ENCODE measurements at places on chromosomes 2 and 18. TPM values are rescaled to one million over a fixed set of nuclear protein-coding genes. Genes with fewer than 3 reads are reported as not detected.
A peak's percentile ranks its signal among the peaks of the same experiment; 100 is the strongest.

GRCh38 chr18:7096838-7097237 lies 20.8 kb downstream of the LAMA1 start:
- no peak for DNase-seq

DNA sequence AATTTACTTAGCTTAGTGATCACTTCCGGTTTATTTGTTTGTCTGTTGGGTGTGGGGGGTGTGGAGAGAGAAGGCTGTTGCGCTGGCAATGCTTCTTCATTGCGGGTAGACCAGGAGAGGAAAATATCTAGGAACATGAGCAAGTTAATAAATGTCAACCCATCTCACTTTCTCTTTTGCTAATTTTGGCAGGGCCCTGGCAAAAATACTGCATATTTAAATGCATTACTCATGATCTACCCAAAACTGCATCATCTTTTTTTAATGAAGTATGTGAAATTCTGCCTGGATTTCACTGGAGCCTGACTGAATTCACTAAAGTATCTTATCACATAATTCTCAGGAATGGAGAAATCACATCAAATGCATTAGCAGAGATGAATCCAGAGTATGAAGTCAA lies 1131.0 kb upstream of the NXPH2 start:
- DNase-seq, result no peak

GRCh38 chr18:46712406-46712805 lies 44.4 kb downstream of the ST8SIA5 start:
- peak; percentile 12 for DNase-seq

DNA sequence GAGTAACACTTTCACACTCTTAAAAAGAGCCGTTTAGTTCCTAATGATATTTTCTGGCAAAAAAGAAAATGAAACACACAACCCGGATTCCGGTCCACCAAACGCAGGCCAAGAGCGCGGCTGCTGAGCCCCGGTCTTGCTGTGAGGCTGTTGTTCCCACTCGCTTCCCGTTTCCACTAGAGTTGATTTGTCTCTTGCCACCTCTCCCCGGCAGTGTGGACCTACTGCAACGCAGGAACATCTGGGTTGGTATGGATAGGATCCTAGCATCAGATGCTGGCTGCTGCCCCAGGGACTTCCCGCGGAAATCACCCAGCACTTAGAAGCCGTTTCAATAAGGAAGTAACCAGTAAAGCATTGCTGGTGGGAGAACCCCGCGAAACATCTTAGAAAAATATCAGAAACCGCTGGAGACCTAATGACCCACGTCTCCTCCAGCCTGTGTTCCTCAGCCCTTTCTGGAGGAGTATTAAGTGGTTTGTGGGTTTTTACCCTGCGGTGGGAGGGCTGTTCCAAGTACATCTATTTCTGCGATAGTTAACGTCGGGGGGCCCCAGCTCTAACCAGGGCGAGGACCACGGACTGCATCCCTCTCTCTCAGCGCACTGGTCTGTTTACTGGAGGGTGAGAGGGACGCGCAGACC lies 939 bp downstream of the DOCK10 start:
- peak; percentile 58 for DNase-seq

DNA sequence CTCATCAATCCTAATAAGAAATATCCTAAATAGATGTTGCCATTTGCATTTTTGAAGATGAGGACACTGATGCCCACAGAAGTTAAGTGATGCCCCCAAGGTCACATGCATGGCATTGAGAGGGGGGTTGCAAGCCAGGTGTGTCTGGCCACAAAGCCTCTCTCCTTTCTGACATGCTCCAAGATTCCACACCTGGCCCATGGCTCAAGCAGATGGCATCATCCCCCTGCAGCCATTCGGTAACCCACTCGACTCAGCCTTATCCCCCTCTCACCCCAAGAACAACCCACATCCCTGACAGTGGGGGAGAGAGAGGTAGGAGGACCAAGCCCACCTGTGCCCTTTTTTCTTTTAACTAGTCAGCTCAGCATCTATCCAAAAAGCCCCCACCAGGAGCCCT lies 16.5 kb upstream of the TEX51 start:
- no peak for DNase-seq

DNA sequence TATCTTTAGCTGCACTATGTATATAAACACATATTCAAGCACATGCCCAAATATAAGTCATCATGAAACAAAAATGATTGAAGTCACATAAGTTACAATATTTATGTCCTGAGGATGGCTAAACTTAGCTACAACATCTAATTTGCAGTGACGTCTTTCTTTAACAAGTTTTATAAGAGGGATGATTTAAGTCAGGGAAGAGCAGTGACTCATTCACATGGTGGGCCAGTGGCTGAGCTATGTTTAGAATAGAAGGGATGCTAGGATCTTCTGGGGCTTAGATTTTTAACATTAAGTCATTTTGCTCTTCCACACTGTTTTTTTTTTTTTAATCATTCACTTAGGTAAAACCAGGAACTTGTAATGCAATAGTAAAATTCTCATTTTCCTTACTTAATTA lies 22.3 kb downstream of the ADCYAP1 start:
- no peak for DNase-seq

GRCh38 chr2:74008761-74009395 lies 24.2 kb downstream of the TET3 start:
- DNase-seq, result no peak

The MYOM1 gene
- polyA plus RNA-seq, result 307 TPM

Measured in muscle of arm (tissue), 14 donors.